Fibroblast of skin of right quadriceps (primary cell): ENCODE measurements at places on chromosomes 5 and 9.

DNA sequence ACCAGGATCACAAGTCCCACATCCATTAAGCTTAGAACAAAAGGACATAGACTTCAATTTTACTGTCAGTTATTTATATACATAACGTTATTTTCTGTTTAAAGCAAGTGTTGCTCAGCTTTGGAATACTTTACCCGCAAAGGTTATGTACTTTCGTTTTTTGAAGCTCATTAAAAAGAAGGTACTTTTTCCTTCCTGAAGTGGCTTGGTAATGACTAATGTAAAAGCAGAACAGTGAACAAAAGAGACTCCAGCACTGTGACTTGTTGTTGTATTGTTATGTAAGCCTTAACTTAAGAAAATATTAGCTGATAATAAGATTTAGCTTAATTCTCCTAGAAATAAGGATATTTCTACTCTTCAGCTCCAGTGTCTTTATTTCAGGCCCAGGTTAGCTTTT is 97.3 kb upstream of the SLCO6A1 start:
- no peak for DNase-seq

- no peak for DNase-seq
Measured at GRCh38 chr9:113933671-113934070, 57.6 kb downstream of the ZNF618 start.

GRCh38 chr9:81266086-81266485 is 423.3 kb downstream of the TLE1 start:
- DNase-seq = peak; percentile 29

DNA sequence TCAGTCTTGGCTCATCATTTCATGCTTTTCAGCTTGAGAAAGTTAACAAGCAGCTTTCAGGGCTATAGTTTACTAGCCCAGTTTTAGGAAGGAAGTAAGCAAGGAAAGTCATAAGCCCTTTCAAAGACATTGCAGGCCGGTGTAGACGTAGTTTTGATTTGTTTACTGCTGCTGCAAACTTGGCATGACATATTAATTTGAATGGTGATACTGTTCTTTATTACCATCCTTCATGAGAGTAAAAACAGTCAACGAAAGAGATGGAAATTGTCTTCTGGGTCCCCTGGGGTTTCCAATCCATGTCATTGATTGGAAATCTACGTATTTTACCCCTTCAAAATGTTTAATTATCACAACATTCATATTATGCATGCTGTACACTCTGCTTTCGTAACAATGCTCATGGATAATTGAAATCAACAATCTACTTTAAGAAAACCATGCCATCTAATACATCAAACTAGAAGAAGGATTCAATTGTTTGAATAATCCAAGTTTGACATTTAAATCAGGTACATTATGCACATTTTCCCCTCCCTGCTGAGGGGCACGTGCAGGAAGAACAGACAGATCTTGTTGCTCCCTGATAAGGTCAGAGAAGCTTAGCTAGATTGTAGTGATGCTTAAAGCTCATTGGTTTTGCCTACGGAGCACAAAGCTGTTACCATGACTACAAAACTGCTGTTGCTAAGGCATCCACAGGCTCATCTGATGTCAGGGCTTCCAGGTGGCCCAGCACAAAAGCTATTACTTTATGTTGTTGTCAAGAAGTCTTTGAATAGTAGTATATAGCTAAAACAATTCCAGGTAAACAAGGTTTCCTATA is 139.9 kb upstream of the PRLR start:
- DNase-seq = no peak

DNA sequence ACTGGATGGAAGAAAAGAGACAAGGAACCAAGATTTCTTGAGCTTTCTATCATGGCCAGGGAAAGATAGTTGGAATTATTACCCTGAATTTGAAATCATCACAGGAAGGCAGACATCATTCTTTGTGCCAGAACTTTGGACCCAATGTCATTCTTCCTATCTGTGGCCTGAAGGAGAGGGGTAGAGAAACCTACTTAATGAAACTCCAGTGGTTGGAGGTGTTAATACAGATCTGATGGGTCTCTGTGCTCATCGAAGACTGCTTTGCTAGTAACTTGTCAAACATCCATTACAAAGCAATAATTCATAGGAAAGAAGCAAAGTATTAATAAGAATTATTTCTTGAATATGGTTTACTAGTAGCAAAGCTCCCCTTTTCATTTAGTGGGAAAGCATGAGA is 26.9 kb downstream of the PRLR start:
- DNase-seq = no peak

DNA sequence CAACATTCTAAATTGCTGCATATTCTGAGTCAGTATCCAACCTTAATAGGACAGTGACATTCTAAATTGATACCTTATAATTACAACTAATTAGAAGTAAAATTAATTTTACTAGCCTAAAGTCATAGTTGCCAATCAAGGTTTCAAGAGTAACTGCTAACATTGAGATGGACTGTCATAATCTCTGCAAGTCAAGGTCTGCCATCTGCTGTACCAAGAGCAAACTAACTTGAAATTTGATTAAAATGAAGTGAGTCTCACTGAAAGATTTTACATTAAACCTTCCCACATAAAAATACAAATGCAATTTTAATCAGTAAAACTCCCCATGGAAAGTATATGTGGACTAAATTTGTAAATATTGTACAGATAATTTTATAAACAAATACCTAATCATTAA is 235.3 kb downstream of the PRDM9 start:
- no peak for DNase-seq
